ENCODE measurements at places on chromosomes 11 and 22.
A peak's percentile ranks its signal among the peaks of the same experiment; 100 is the strongest.

DNA sequence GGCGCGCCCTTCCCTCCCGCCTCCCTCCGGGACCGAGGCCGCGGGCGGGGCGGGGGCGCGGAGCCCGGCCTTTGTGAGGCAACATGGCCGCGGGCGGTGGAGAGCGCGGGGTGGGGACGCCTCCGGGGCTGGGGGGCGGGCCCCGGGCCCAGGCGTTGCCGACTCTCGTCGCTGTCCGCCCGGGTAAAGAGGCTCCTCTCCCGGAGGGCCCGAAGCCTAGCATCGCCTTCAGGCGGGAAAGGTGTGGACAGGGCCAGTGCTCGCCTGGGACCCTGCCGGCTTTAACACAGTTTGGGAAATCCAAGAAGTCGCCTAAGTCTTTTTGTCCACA, 369 bp downstream of the DGCR8 start:
- peak; percentile 44 for DNase-seq

DNA sequence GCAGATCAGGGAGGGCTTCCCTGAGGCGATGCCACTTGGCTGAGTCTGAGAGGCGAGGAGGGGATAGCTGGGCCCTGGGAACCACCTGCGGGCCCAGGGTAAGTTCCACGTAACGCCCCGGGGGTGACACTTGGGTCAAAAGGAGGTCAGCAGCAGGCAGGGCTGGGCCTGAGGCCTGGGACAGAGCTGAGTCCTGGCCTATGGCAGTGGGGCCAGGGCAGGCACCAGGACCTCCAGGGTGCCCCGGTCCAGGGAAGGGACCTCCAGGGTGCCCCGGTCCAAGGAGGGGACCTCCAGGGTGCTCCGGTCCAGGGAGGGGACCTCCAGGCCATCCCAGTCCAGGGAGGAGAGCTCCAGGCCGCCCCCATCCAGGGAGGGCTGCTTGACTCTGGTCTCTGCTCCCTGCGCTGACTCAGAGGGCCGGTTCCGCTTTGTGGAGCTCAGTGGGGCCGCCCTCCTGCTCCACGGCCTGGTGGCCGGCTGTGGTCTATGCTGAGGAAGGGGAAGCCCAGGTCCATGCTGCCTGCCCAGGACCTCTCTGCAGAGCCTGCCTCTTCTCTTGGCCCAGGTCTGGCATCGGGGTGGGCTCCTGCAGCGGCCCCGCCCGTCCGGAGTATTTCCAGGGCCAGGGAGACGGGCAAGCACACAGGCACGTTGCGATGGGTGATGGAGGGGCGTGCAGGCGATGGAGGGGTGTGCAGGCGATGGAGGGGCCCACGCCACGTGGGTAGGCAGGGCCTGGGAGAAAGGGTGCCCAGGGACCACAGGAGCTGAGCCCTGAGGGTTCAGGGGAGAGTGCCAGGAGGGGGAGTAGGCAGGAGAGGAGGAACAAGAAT, 19.5 kb upstream of the WNT7B start:
- no peak for DNase-seq

GRCh38 chr11:83284501-83285150, 1.5 kb downstream of the CCDC90B start:
- peak; percentile 9 for DNase-seq

- no peak for DNase-seq
These were observed 3.1 kb downstream of the FOSL1 start for GRCh38 chr11:65897020-65897471.

- no peak for DNase-seq
These were observed 540.9 kb downstream of the RAB38 start for GRCh38 chr11:87634331-87634730.

GRCh38 chr11:15119826-15120225, 5.1 kb downstream of the INSC start:
- DNase-seq = no peak

GRCh38 chr11:101487775-101488174, 96.0 kb downstream of the TRPC6 start:
- no peak for DNase-seq

GRCh38 chr11:83157594-83158356, 844 bp downstream of the PCF11 start:
- no peak for DNase-seq

DNA sequence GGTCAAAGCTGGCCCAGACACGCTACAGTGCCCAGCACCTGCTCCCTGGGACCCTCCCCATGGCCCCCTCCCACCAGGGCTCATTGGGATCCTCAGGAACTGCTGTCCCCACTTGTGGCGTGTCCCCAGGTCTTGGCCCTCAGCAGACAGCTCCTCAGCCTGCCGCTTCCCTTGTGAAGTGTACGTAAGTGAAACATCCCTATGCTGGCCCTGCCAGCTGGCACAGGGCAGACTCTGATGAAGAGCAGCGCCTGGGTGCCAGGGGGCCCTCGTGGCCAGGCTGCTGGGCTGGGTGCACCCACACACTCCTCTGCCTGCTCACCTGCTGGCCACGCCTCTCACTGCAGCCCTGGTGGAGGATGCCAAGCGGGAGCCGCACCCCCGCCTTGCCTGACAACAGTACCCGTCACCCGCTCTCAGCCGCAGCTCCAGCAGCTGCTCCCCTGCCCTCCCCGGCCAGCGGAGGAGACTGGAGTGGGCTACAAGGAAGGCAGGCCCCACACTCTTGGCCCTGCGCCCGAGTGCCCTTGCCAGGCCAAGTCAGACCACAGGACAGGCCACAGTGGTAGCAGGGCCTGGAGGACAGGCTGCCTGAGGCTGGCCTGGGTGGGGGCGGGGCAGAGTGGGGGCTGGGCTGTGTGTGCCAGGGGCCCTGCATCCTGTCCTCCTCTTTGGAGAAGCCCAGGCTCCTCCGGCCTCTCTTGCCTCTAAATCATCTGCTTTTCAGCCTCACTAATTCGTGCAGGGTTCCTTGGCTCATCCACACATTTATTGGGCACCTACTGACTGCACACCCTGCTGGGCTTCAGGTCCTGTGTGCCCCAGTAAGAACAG, 39.5 kb downstream of the IGF2 start:
- DNase-seq = peak; percentile 42

DNA sequence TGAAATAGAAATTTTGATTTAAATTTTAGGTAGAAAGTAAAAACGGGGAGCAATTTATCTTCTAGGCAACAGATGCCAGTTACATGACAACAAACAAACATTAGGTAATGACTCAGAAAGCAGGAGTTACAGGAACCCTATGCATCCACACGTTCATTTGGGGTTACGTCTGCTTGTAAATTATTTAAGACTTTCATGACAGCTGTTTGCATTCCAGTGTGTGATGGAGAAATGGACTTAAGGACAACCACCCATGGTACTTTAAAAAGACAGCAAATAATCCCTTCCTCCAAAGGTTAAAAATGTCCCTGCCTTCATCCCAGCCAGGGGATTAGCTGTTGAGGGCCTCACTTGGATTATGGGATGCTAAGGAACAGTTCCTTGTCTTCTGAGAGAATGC, 11.8 kb downstream of the E2F8 start:
- no peak for DNase-seq

All from T47D (cell line).